CD4-positive, alpha-beta T cell (primary cell): ENCODE measurements at places on chromosomes 4 and X.

- H3K4me3 ChIP-seq, result no peak overlapping the region
- H3K27me3 ChIP-seq, result no peaks in the 10 kb centered on the region
- H3K27ac ChIP-seq, result no peak overlapping the region
- no peaks in the 10 kb centered on the region for H3K36me3 ChIP-seq
Measured at GRCh38 chr4:78409612-78410202, 141.9 kb upstream of the ANXA3 start.

DNA sequence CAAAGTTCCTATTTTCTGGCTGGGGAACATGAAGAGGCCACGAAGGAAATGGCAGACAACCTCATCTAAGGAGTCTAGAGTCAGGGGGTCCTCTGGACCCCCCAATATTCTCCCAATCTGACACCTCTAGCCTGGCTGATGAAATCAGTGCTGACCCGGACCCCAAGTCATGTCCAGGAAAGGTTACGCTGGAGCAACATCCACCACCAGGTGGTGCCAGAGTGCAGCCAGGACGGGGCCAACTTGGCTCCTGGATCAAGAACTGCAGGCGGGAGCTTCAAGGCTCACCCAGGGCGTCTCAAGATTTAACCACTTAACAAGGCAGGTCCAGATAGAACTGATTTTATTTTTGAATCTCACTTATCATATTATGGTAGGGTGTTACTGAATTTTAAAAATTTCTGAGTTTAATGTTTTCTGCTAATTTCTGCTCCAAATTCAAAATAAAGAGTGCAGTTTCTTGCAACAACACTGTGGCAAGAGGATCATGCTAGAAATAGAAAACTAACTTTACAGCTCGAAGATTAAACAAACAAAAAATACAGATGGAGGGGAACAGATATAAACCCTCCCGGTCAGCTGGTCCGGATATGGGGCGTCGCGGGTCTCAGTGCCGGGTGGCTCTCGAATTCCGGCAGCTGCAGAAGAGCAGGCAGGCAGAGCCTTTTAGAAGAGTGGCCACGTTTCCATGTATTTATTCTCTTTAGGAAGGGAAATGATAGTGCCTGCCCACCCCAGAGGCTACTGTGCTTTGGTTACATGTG, 135.5 kb downstream of the AFAP1 start:
- no peak overlapping the region for H3K4me3 ChIP-seq
- peaks cover 20% of the 10 kb centered on the region for H3K36me3 ChIP-seq
- no peaks in the 10 kb centered on the region for H3K27me3 ChIP-seq
- peaks cover 7% of the 10 kb centered on the region for H3K4me1 ChIP-seq

DNA sequence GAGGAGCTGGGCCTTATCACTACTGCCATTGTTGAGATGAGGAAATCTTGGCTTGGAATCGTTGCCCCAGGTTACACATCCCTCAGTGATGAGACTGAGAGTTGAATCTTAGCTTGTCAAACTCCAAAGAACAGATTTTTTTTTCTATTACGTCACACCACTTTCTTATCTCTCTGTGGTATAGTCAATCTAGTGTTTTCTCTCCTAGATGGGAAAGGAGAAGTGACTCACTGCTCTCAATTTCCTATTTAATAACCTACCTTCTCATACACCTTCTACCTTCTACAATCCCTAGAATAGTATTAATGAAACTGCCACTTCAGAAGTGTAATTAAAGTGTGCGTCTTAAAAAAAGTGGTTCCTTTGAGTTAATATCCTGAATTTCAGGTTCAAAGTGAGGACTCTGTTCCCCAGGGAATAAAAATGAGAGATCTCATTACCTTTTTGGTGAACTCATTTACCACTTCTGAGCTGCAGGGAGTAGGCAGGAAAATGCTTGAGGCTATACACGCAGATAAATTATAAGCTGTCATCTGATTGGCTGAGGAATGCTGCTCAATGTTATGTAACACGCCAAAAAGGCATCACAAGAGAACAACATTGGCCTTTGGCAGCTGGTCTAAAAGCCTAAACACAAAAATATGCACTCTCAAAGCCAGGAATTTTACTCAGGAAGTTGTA, 59.3 kb downstream of the MAD2L1 start:
- H3K27me3 ChIP-seq, result no peaks in the 10 kb centered on the region
- no peaks in the 10 kb centered on the region for H3K36me3 ChIP-seq
- no peak overlapping the region for H3K4me3 ChIP-seq
- no peak for DNase-seq
- H3K27ac ChIP-seq, result no peak overlapping the region

GRCh38 chrX:41781500-41781899, 57.5 kb downstream of the GPR82 start:
- H3K27ac ChIP-seq, result no peak overlapping the region
- no peak for DNase-seq
- H3K36me3 ChIP-seq, result peaks cover 15% of the 10 kb centered on the region

DNA sequence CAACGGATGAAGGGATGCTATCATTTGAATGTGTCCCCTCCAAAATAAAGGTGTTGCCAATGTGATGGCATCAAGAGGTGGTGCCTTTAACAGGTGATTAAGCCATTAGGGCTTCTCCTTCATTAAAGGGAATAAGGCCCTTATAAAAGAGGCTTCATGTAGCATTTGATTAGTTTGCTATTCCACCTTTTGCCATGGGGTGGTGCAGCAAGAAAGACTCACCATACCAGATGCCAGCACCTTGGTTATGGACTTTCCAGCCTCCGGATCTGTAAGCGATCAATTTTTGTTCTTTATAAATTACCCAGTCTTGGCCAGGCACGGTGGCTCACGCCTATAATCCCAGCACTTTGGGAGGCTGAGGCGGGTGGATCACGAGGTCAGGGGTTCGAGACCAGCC, 7.9 kb upstream of the SLC25A43 start:
- H3K4me3 ChIP-seq, result no peak overlapping the region
- no peak for DNase-seq
- H3K4me1 ChIP-seq, result no peaks in the 10 kb centered on the region
- H3K27ac ChIP-seq, result no peak overlapping the region
- no peaks in the 10 kb centered on the region for H3K27me3 ChIP-seq

- no peaks in the 10 kb centered on the region for H3K4me1 ChIP-seq
- H3K4me3 ChIP-seq, result no peak overlapping the region
- H3K27ac ChIP-seq, result no peak overlapping the region
- DNase-seq, result no peak
Measured at GRCh38 chr4:4640692-4641091, 98.8 kb upstream of the STX18 start.

- no peak overlapping the region for H3K27ac ChIP-seq
- H3K36me3 ChIP-seq, result no peaks in the 10 kb centered on the region
- H3K4me3 ChIP-seq, result no peak overlapping the region
- H3K4me1 ChIP-seq, result no peaks in the 10 kb centered on the region
- H3K27me3 ChIP-seq, result no peaks in the 10 kb centered on the region
Measured at GRCh38 chrX:104833401-104833800, 267.4 kb downstream of the IL1RAPL2 start.

GRCh38 chr4:177547985-177548384, 105.7 kb upstream of the AGA start:
- no peak overlapping the region for H3K27ac ChIP-seq
- H3K27me3 ChIP-seq, result no peaks in the 10 kb centered on the region
- no peak for DNase-seq
- no peaks in the 10 kb centered on the region for H3K4me1 ChIP-seq
- H3K4me3 ChIP-seq, result no peak overlapping the region

DNA sequence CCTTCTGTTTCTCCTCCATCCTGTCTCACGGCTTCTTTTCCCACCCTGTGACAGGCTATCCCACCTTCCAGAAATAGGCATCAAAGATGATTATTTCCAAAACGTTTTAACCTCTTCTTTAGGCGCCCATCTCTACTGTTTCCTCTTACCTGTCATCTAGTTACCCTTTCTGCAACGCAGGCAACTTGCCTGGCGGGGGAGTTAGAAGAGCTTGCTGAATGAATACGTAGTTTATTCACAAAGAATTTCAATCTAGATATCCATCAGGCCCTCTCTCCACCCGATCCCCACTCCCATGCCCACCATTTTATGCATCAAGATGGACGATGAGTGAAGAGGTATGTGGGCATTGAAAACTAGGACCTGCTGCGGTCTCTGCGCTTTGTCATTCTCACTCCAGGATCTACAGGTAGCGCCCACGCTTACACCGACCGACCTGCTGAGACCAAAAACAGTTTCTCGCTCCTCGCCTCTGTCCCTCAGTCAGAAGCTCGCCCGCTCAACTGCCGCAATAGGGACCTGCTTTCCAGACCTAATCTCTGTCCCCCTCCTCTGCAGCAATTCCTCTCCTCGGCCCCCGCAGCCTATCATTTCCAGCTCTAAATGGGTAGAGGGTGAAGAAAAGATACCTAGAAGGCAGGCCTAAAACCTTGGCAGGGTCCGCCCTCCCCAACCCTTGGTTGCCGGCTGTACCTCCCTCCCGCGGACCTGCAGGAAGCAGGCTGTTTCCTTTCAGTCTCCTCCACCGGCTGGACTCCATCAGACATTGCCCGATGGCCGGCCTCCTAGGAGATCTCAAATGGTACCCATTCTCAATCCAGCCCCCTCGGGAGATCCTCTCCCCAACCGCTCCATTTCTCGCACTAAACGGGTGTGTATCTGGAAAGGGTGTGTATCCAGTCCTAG, 624 bp downstream of the BEX5 start:
- H3K27ac ChIP-seq, result no peak overlapping the region
- no peaks in the 10 kb centered on the region for H3K36me3 ChIP-seq
- no peaks in the 10 kb centered on the region for H3K27me3 ChIP-seq
- peaks cover 12% of the 10 kb centered on the region for H3K4me1 ChIP-seq
- peak overlapping the region; percentile 74 for H3K4me3 ChIP-seq

- DNase-seq, result no peak
- H3K4me1 ChIP-seq, result peaks cover 17% of the 10 kb centered on the region
- H3K36me3 ChIP-seq, result peaks cover 56% of the 10 kb centered on the region
Measured at GRCh38 chrX:47224266-47224895, 5.9 kb downstream of the CDK16 start.

DNA sequence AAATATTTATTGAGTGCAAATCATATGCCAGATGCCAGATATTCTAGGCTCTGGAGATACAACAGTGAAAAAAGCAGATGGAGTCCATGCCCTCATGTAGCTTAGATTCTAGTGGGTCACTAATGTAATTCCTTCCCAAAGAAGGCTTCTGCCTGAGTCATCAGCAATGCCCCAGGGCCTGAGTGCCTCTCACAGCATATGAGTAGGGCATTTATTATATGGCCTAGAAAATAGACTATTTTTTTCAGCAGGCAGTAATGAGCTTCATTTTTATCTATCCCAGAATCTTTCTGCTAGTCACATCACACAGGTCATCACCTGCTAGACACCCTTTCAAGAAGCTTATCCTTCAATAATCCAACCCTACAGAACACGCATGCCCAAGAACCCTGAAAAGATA, 22.3 kb downstream of the TMEM31 start:
- no peaks in the 10 kb centered on the region for H3K36me3 ChIP-seq
- H3K27me3 ChIP-seq, result peaks cover 3% of the 10 kb centered on the region
- DNase-seq, result no peak
- no peak overlapping the region for H3K27ac ChIP-seq
- H3K4me1 ChIP-seq, result no peaks in the 10 kb centered on the region

DNA sequence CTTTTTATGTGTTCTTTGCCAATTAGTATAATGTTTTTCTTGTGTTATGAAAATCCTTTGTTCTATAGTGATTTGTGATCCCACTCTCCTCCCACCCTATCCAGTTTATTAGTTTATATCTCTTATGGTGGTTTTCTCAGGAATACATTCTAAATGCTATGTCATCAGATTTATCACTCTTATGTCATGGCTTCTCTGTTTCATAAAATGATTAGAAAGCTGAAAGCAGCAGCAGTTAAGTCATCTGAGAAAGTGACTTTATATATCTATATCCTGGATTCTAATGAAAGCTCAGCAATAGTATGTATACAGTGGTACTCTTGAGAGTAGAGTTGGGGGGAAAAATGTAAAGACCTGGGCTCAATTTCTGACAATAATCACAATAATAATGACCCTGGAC, 41.2 kb downstream of the NCAPG start:
- H3K27me3 ChIP-seq, result no peaks in the 10 kb centered on the region
- H3K4me3 ChIP-seq, result no peak overlapping the region
- H3K27ac ChIP-seq, result no peak overlapping the region
- no peak for DNase-seq

DNA sequence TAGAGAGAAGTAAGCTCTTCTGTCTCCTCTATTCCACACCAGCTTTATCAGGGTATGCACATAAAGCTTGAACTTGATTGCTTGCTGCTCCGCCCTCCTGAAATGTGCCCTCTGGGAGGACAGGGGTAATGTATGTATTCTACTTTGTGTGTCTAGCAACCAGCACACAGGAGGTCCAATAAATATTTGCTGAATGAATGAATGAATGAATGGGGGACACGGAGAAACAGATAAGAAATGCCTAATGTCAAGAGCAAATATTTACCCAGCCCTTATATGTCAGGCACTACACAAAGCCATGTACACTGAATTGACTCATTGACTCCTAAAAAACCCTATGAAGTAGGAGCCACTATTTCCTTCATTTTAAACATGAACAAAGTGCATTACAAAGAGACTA, 2.3 kb upstream of the MSL3 start:
- no peak for DNase-seq
- no peaks in the 10 kb centered on the region for H3K36me3 ChIP-seq
- no peaks in the 10 kb centered on the region for H3K27me3 ChIP-seq
- peaks cover 15% of the 10 kb centered on the region for H3K4me1 ChIP-seq

- peaks cover 8% of the 10 kb centered on the region for H3K36me3 ChIP-seq
- H3K27me3 ChIP-seq, result no peaks in the 10 kb centered on the region
- H3K4me1 ChIP-seq, result peaks cover 23% of the 10 kb centered on the region
- no peak overlapping the region for H3K4me3 ChIP-seq
- H3K27ac ChIP-seq, result no peak overlapping the region
Measured at GRCh38 chr4:17512973-17513665, 1.2 kb upstream of the QDPR start.
